ENCODE measurements at places on chromosomes 13 and 19. TPM values are rescaled to one million over a fixed set of nuclear protein-coding genes. Genes with fewer than 3 reads are reported as not detected.
A peak's percentile ranks its signal among the peaks of the same experiment; 100 is the strongest.

Gene VASP
- 142 TPM for total RNA-seq

Gene EBI3
- total RNA-seq, result 2.6 TPM

Gene AMH
- 10.2 TPM for total RNA-seq

- DNase-seq, result peak; percentile 59
Observed at GRCh38 chr19:58380037-58380661, 681 bp downstream of the ZNF837 start.

DNA sequence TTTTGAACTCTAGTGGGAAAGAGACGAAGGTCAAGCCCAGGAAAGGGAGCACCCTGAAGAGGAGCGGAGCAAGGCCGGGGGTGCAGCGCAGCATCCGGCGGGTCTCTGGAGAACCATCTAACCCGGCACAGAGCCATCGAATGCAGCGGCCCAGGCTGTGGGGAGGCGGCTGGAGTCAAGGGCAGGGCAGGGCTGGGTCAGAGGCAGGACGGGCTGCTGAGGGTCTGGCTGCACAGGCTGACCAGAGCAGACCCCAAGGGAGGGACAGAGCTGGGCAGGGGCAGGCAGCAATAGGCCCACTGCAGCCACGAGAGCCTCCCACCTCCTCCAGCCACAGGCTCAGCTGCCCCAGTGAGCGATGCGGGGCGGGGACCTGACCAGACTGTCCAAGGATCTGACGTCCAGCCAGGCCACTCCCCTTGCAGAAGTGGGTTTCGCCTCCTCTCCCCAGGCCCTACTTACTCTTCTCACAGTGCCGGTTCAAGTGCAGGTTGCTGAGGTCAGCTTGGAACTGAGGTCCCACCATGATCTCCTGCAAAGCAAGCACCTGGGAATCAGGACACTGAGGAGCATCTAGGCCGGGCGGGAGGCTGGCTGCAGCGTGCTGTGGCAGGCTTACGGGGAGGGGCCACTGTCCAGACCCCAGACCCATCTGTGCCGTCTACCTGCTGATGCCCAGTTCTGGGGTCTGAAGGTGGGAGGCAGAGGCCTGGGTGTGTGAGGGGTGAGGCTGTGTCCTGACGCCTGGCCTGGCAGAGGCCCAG is 19.2 kb downstream of the MIER2 start:
- no peak for DNase-seq

GRCh38 chr13:95573221-95573620 is 20.7 kb downstream of the CLDN10 start:
- DNase-seq, result no peak

GRCh38 chr19:46950526-46951170 is 69.0 kb upstream of the NPAS1 start:
- DNase-seq, result no peak

Gene PCDH20
- 0.19 TPM for total RNA-seq

Gene PSG11
- not detected for total RNA-seq

Gene TMPRSS9
- total RNA-seq, result 0.15 TPM

GRCh38 chr13:27174766-27175455 is 3.3 kb upstream of the USP12 start:
- DNase-seq, result no peak

- no peak for DNase-seq
Observed at GRCh38 chr19:18532168-18532890, 10.5 kb upstream of the ELL start.

Gene SYNE4
- 0.49 TPM for total RNA-seq

Gene ZNF729
- not detected for total RNA-seq

- DNase-seq, result no peak
Observed at GRCh38 chr19:14495672-14496028, 277 bp downstream of the GIPC1 start.

Gene CGB2
- total RNA-seq, result not detected

GRCh38 chr13:31797154-31797775 is 57.9 kb downstream of the RXFP2 start:
- no peak for DNase-seq

- no peak for DNase-seq
Observed at GRCh38 chr19:7883796-7884570, 4.3 kb upstream of the LRRC8E start.

Gene CLEC11A
- total RNA-seq, result 5.4 TPM

Gene TNNT1
- total RNA-seq, result not detected

DNA sequence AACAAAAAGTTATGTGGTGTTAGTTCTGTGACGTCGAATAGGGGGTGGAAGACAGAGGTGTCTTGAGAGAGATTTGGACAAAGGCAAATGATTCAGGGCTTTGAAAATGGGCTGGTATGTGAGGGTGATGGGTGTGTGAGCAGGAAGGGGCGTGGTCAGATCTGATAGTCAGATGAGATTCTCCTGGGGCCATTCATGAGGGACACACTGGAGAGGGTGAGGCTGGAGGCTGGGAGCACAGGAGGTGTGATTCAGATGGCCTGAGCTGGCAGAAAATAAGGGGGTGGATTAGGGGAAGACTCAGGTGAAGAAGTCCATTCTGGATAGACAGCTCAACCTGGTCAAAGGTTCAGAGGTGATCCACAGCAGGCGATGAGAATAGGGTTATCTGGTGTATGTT is 28.0 kb downstream of the CYP4F22 start:
- DNase-seq, result no peak

- no peak for DNase-seq
Observed at GRCh38 chr13:99307247-99307646, at the start of gene GPR183. Gene GPR183 (minus strand): TSS chr13:99307399. CDS start chr13:99296145, 11,254 bp downstream.

GRCh38 chr13:45256254-45256653 is 55.4 kb upstream of the KCTD4 start:
- DNase-seq, result no peak

Gene KLK1
- total RNA-seq, result not detected

Gene PROZ
- total RNA-seq, result not detected

GRCh38 chr13:98853771-98854221 is 101.3 kb upstream of the SLC15A1 start:
- no peak for DNase-seq

- DNase-seq, result peak; percentile 98
Observed at GRCh38 chr19:53867225-53868090, at the start of gene MYADM. Gene MYADM (plus strand): TSS chr19:53867883. CDS start chr19:53873530, 5,647 bp downstream.

DNA sequence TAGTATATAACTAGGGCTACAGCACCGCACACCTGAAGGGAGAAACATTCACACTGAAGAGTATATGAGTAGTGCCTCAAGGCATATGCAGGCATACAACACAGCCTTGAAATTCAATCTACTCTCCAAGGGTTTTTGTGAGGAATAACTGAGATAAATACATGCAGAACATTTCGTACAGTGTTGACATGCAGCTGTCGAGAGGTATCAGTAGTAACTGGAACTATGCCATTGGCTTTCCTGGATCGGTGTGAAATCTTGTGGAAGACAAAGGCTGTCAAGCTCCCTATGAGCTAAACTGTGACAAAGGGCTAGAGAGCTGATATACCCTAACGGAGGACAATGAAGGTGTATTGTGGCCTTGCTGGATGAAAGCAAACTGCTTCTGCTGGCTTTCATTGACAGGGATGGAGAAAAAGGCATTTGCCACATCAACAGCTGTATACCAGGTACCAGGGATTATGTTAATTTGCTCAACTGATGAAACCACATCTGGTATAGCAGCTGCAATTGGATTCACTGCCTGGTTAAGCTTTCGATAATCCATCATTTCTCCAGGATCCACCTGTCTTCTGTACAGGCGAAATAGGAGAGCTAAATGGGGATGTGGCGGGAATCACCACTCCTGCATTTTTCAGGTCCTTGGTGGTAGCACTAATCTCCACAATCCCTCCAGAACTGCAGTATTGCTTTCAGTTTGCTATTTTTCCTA is 16.3 kb downstream of the MTRF1 start:
- DNase-seq, result no peak

DNA sequence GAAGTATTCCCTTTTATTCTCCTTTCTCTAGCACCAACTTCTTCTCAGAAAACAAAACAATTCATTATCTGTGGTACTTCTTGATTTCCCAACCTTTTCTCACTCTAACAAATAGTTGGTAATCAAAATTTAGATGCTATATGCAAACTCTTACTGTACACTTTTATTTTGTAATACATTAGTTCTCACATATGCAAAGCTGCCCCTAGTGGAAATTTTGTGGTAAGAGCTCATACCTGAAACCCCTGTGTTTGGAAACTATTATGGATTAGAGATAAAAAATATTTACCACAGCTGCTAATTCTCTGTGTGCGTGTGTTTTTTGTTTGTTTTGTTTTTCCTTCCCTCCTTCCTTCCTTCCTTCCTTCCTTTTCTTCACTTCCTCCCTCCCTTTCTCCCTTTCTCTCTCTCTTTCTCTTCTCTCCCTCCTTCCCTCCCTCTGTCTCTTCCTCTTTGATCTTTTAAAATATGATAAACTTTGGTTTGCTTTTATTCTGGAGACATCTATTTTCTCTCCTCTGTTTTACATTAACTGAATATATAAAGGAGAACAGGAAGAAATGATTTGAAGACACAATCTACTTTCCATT is 537.4 kb downstream of the SLITRK6 start:
- DNase-seq, result no peak

Gene SERTAD1
- 14.8 TPM for total RNA-seq

Gene SLC8A2
- 0.31 TPM for total RNA-seq

- no peak for DNase-seq
Observed at GRCh38 chr13:87087741-87088140, 583.4 kb upstream of the SLITRK5 start.

Gene EPSTI1
- total RNA-seq, result 3.8 TPM

Gene YJU2
- 13.7 TPM for total RNA-seq

- DNase-seq, result no peak
Observed at GRCh38 chr19:8585894-8586750, 8.9 kb upstream of the MYO1F start.

Gene CEACAM16
- not detected for total RNA-seq

Gene FBN3
- 0.51 TPM for total RNA-seq

DNA sequence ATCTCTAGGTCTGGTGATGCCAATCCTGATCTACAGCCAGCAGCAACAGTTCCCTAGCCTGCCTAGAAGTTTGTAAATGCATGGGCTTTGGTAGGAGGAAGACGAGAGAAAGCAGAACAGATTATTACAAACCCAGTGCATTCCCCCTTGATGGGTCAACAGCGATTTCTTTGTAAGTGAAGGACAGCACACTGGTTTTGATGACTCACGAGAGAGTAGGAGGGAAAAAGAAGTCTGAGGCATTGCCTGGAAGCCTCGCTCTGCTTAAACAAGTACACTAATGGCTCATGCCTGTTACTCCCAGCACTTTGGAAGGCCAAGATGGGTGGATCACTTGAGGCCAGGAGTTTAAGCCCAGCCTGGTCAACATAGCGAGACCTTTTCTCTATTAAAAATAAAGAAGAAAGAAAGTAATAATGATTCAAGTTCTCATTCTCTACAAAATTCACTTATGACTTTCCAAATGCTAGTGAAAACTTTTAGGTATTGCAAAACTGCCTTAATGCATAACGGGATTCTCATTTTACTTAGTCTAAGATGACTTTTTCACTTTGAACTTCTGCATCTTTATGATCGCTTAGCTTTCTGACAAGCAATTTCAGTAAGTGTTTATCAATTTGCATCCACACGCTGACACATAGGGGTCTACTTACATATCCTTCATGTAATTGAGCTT is 47.7 kb upstream of the USPL1 start:
- no peak for DNase-seq

- DNase-seq, result no peak
Observed at GRCh38 chr19:808423-808775, 11.1 kb downstream of the PTBP1 start.

Gene SPIB
- total RNA-seq, result not detected

- DNase-seq, result no peak
Observed at GRCh38 chr19:51146751-51147150, 4.7 kb downstream of the SIGLEC7 start.

Gene ZNF90
- 2.4 TPM for total RNA-seq

Data from chondrocyte (in vitro differentiated cells).